ENCODE measurements at places on chromosomes 12 and 14. TPM values are rescaled to one million over a fixed set of nuclear protein-coding genes. Genes with fewer than 3 reads are reported as not detected.
A peak's percentile ranks its signal among the peaks of the same experiment; 100 is the strongest.

- no peak for DNase-seq
Measured at GRCh38 chr12:68267892-68268396, 14.5 kb upstream of the IL22 start.

DNA sequence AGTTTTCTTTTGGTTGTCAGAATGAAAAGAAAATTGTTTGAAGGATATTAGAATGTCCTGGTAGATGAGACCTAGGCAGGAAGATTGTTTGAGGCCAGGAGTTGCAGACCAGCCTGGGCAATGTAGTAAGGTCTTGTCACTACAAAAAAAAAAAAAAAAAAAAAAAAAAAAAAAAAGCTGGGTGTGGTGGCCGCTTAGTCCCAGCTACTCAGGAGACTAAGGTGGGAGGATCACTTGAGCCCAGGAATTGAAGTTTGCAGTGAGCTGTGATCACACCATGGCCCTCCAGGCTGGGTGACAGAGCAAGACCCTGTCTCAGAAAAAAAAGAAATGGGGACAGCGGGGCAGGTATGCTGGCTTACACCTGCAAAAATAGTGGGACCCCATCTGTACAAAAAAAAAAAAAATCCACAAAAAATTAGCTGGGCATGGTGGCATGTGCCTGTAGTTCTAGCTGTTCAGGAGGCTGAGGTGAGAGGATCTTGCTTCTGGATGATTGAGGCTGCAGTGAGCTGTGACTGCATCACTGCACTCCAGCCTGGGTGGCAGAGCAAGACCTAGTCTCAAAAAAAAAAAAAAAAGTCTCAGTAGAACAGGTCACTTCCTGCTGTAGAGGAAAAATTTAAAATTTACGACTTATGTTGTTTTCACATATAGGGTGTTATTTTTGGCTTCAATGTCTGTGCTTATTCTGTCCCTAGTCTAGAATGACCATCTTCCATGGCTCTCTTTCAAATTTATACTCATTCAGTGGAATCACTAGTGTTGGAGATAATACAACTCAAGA, 70.7 kb downstream of the PPHLN1 start:
- DNase-seq = no peak

DNA sequence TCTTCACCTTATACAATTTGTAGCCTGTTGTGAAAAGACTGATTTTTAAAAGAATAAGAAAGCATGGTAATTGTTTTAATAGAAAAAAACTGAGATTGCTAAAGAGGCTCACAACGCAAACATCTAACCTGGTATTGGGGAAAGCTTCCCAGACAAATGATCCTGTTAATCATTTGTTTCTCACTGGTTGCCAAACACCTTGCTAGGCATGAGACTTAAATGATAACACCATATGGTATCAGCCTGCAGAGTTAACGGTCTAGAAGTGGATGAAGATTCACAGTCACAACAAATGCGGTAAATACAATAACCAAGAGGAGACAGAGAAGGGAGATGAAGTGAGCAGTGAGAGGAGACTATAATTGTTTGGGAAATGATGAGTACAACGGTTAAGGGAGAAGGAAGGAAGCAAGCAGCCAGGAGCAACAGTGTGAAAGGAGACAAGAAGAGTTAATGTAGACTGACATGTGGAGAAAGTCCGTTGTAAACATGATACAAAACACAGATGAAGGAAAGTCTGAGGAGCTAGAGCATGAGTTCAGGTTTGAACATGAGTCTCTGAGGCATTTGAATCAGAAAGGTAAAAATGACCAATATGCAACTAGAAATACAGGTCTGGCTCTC, 19.8 kb downstream of the GXYLT1 start:
- DNase-seq = no peak

GRCh38 chr12:103903993-103904392, 26.2 kb upstream of the HSP90B1 start:
- no peak for DNase-seq

Gene TMEM52B
- total RNA-seq = not detected

Gene SALL2
- 12.6 TPM for total RNA-seq

GRCh38 chr14:40447017-40447416, 1014.8 kb upstream of the FBXO33 start:
- no peak for DNase-seq

DNA sequence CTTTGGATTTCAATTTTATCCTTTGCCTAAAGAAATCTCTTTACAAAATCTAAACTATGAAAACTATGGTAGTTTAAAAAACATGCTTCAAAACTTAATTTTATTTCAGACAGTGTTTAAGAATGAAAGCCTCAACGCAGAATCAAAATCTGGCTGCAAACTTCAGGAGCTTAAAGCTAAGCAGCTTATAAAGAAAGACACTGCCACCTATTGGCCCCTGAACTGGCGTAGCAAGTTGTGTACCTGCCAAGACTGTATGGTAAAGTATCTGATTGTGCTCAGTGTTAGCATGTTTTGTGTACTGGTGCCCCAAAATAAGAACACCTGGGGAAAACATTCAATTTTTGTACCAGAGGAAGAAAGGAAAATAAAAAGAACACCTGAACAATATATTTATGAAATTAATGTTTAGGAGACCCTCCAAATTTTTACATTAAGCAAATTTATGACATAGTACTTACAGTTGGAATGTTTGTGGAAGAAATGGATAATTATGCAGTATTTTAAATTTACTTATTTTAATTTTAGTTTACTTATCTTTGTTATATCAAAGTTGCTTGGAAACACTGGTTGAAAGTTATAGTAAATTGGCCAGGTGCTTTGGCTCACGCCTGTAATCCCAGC, 12.2 kb downstream of the UBR7 start:
- DNase-seq = no peak

GRCh38 chr12:18864900-18865561, 127.1 kb downstream of the CAPZA3 start:
- DNase-seq = no peak

DNA sequence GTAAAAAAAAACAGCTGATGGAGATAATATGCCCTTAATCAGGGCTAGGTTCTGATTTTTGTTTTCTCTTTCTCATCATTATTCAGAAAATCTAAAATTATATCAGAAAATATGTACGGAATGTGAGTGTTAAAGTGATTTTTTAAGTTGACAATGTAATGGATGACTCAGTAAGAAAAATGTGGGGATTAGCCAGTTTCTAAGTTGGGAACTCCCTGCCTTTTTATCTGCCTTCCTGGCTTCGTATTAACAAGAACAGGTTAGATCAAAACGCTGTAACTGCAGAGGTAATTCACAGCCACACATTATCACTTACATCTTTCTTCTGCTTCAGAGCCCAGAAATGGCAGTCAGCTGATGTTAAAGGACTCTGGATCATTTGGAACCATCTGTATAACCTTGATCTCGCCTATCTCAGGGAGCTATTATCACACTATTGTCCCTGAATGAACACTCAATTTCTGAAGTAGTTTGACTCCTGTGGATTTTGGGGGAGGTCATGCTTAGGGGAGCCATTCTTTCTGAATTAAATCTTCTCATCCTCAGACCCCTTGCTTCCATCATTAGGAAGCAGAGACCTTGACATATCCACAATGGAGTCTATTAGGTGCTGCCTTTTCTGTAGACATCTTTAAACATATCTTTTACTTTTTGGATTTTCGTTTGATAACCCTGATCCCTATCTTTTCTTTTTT, 135.7 kb upstream of the SLC16A7 start:
- DNase-seq = no peak

DNA sequence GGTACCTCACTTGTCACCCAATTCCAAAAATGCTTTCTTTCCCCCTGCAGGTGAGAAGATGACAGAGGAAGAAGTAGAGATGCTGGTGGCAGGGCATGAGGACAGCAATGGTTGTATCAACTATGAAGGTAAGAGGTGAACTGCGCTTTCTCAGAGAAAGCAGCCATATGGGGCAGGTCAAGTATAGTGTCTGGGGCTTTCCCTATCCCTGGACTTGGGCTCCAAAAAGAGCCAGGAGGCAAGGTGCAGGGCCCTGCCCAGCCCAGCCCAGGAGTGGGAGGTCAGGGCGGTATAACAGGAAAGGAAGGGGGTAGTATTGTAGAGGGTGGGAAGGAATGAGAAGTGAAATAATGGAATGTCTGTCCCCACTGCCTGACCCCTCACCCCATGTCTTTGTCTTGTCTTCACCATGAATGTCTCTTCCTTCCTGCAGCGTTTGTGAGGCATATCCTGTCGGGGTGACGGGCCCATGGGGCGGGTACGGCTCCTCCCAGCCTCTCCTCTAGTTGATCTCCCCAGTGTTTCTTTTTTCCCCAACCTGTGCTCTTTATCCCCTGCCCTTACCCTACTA, 2.1 kb downstream of the MYL6 start:
- DNase-seq = no peak

DNA sequence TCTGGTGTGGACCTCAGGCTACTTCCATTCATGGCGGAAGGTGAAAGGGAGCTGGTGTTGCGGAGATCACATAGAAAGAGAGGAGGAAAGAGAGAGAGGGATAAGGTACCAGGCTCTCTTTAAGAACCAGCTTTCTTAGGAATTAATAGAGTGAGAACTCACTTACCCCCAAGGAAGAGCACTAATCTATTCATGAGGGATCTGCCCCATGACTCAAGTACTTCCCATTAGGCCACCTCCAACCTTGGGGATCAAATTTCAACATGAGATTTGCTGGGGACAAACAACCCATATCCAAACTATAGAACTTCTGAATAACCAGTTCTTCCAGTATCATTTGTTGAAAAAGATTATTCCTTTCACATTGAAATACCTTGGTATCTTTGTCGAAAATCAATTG, 34.0 kb upstream of the C2CD5 start:
- DNase-seq = no peak

- DNase-seq = no peak
Measured at GRCh38 chr14:68506021-68506644, 286.7 kb downstream of the ZFP36L1 start.

DNA sequence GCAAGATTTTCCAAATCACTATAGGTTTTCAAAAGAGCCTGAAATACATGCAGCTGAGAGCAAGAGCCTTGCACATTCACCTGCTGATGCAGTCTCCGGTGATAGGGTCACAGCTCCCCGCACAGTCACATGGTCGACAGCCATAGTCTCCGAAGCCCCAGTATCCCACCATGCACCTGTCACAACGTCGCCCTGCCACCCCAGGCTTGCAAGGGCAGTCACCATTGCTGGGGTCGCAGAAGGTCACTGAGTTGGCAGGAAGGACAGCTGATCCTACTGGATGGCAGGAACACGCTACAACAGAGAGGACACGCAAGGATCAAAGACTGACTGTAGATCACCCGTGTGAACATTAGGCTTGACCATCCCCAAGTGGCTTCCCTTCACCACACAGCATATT, 107.1 kb downstream of the NTN4 start:
- DNase-seq = no peak

- no peak for DNase-seq
Measured at GRCh38 chr14:58746261-58746660, 108.5 kb downstream of the DACT1 start.

DNA sequence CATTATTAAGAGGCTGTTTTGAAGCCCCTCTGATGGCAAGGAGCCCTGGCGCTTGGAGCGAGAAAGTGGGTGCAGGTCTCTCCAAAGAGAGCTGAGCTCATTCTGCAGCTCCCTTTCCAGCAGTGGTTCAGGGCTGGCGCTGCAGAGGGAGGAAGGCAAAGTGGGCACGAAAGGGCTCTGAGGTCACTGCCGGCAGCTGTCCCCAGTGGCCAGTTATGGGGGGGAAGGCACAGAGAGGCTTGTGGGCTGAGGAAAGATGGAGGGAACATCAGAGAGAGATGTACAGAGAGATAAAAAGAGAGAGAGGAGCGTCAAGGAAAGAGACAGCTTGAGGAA, 75.2 kb upstream of the TBX5 start:
- DNase-seq = no peak

DNA sequence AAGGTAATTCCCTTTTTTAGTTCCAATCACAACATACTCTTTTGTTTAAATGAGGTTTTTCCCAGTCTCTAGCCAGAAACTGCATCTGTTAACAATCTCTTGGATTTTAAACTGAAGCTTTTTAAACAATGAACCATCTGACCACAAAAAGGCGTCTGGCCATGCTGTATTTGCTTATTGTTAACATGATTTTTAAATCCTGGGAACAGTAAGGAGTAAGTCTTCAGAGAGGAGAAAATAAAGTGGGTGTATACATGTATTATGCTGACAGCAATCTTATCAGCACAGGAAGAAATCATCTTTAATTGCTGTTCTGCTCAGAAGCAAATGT, 106.2 kb downstream of the DAAM1 start:
- no peak for DNase-seq

GRCh38 chr12:30850684-30851083, 75.9 kb upstream of the TSPAN11 start:
- DNase-seq = peak; percentile 51

DNA sequence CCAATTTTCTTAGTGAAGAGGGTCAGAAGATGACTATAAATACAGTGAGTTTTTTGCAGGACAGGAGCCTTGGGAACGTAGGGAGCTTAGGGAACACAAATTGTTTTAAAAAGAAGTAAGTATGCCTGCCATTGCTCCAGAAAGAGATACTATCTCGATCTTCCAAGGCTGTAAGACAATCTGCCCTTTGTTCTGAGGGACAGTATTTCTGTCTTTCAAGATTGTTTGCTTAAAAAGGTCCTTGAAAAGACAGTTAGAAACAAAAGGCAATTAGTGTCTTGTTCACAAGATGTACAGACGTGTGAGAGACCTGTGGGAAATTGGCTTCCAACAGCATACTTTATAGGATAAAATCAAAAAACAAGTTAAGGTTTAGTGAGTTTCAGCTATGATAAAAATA, 321.2 kb upstream of the FAR2 start:
- DNase-seq = no peak

- DNase-seq = no peak
Measured at GRCh38 chr14:105150026-105150367, 18.6 kb downstream of the JAG2 start.

DNA sequence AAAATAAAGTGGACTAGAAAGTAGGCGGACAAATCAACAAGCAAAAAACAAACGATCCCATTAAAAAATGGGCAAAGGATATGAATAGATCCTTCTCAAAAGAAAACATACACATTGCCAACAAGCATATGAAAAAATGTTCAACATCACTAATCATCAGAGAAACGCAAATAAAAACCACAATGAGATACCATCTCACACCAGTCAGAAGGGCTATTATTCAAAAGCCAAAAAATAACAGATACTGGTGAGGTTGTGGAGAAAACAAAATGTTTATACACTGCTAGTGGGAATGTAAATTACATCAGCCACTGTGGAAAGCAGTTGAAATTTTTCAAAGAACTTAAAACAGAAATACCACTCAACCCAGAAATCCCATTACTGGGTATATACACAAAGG, 70.3 kb downstream of the RPS6KA5 start:
- no peak for DNase-seq

Gene FGF23
- total RNA-seq = not detected

DNA sequence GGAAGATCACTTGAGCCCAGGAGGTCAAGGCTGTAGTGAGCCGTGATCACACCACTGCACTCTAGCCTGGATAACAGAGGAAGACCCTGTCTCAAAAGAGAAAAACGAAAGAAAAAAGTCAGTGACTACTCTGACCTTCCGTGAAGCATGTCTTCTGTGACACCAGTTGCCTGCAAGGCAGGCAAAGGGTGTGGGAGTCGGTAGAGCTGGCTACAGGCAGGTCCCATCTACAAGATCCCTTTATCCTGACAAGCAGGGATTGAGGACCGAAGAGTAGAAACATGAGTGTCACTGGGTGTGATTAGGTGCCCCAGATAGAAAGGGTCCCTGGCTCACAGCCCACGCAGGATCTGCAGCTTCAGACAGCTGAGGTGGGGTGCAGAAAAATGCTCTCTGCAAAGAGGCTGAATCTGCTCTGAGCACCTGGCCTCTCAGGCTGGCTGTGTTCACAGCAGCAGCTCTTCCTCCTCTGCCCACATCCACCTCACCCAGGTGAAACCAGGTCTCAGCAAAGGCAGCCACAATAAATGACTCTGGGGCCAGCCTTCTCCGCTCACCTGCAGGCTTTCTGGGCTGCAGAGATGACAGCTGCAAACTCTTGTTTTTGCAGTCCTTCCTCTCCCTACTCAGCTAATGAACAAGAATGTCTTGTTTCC, 28.6 kb upstream of the HSP90B1 start:
- DNase-seq = no peak
